ENCODE measurements at places on chromosomes 3 and 15.

- H3K27ac ChIP-seq: no peak overlapping the region
- H3K36me3 ChIP-seq: no peaks in the 10 kb centered on the region
- no peaks in the 10 kb centered on the region for H3K27me3 ChIP-seq
- no peaks in the 10 kb centered on the region for H3K4me1 ChIP-seq
- no peak overlapping the region for H3K4me3 ChIP-seq
Observed at GRCh38 chr3:100893590-100893989, 99.6 kb downstream of the ABI3BP start.

- H3K4me1 ChIP-seq: no peaks in the 10 kb centered on the region
- H3K36me3 ChIP-seq: no peaks in the 10 kb centered on the region
- H3K4me3 ChIP-seq: no peak overlapping the region
- H3K27ac ChIP-seq: no peak overlapping the region
- DNase-seq: peak; percentile 53
- no peaks in the 10 kb centered on the region for H3K27me3 ChIP-seq
Observed at GRCh38 chr15:101017093-101017754, 98.1 kb downstream of the LRRK1 start.

GRCh38 chr3:177512945-177513814 lies 315.9 kb upstream of the TBL1XR1 start:
- H3K27me3 ChIP-seq: no peaks in the 10 kb centered on the region
- no peak overlapping the region for H3K27ac ChIP-seq
- DNase-seq: no peak
- H3K4me3 ChIP-seq: no peak overlapping the region
- H3K36me3 ChIP-seq: no peaks in the 10 kb centered on the region

DNA sequence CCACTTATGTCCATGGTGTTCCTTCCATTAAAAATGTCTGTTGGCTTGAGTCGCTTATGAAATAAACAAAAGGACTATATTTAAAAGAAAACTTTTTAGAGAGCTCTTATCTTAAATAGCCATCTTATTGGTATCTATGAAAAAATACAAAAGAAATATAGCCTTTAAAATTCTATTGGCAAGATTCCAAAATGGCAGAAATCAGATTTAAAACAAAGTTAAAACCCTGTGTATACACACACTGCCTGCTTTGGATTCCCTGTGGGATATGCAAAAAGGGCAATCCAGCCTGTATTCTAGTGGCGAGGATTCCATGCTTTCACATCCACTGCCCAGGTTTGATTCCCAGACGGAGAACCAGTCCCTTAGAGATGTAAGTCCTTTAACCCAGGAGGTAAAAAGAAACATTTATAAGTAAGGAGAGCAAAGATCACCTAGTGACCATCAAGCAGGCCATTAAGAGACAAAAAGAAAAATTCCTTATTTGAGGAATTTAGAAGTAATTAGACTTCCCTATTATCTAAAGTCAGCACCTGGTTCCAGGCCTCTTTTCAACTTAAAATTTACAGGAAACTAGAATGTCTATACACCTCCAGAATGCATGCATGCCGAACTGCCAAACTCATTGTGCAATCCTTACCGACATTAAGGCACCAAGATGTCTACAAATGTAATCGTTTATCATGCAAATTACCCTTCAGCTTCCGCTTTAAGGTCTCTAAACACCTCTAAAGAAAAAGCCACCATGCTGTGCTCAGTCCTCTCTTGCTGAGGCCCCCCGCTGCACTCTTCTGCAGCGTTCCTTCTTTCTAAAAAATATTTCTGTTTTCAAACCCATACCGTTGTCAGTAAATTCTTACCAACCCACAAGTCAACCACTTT lies 69.6 kb upstream of the STRIT1 start:
- H3K36me3 ChIP-seq: no peaks in the 10 kb centered on the region
- H3K27ac ChIP-seq: peak overlapping the region; percentile 13
- no peaks in the 10 kb centered on the region for H3K4me1 ChIP-seq

GRCh38 chr15:61687651-61688050 lies 372.6 kb downstream of the VPS13C start:
- DNase-seq: no peak
- H3K27ac ChIP-seq: no peak overlapping the region
- H3K27me3 ChIP-seq: no peaks in the 10 kb centered on the region
- no peaks in the 10 kb centered on the region for H3K4me1 ChIP-seq

GRCh38 chr3:56801662-56802377 lies at the start of gene ARHGEF3:
Gene ARHGEF3 (minus strand): TSS chr3:56801949. CDS start chr3:56801798, 151 bp downstream.
- peak within 1 kb of the TSS; percentile 41 for H3K4me3 ChIP-seq
- no peaks in the 10 kb centered on the region for H3K27me3 ChIP-seq
- DNase-seq: peak; percentile 93
- H3K4me1 ChIP-seq: peaks cover 6% of the 10 kb centered on the region

DNA sequence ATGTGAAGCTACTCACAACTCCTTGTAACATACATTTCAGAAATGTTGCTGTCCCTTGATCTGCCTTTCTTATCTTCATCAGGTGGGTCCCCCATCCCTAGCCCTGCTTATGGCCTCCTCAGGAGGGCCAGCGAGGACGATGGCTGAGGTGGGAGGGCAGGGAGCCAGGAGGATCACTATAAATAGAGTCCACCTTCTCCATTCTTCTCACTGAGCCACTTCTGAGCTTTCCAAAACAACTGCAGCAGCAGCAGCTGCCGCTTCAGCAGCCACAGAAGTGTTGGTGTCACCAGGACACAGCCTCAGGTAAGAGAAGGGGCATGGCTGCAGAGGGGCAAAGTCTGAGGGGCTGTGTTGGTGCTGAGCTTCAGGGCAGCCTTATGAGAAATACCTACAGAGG lies 53.5 kb downstream of the ANAPC13 start:
- no peaks in the 10 kb centered on the region for H3K4me1 ChIP-seq
- no peak overlapping the region for H3K4me3 ChIP-seq
- DNase-seq: no peak
- H3K27ac ChIP-seq: no peak overlapping the region
- no peaks in the 10 kb centered on the region for H3K36me3 ChIP-seq

- no peak overlapping the region for H3K4me3 ChIP-seq
- no peak overlapping the region for H3K27ac ChIP-seq
- no peaks in the 10 kb centered on the region for H3K4me1 ChIP-seq
- DNase-seq: no peak
- no peaks in the 10 kb centered on the region for H3K36me3 ChIP-seq
- H3K27me3 ChIP-seq: no peaks in the 10 kb centered on the region
Observed at GRCh38 chr3:160183345-160184076, 41.7 kb upstream of the C3orf80 start.

DNA sequence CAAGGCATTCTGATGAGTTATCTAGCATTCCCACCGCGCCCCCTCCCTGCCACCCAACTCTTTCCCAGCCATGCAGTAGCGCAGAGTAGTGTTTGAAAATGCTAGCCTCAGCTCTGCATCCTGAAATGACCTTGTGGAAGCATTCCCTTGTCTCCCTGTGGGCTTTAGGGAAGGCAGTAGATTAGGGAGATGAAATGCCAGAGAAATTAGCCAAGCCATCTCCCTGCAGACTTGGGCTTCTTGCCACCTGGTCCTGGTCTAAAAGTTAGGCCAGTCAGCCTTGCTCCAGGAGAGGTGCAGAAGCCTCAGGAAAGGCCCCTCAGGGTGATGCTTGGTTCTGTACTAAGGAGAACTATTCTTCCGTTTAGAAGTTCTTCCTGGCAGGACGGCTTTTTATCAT lies 231.2 kb downstream of the CACNA2D3 start:
- peaks cover 3% of the 10 kb centered on the region for H3K4me1 ChIP-seq
- DNase-seq: no peak
- no peak overlapping the region for H3K27ac ChIP-seq
- H3K4me3 ChIP-seq: no peak overlapping the region
- no peaks in the 10 kb centered on the region for H3K27me3 ChIP-seq

- no peaks in the 10 kb centered on the region for H3K27me3 ChIP-seq
- no peak for DNase-seq
- H3K27ac ChIP-seq: no peak overlapping the region
- H3K4me1 ChIP-seq: no peaks in the 10 kb centered on the region
- H3K4me3 ChIP-seq: no peak overlapping the region
Observed at GRCh38 chr15:48922046-48922445, 41.7 kb downstream of the SHC4 start.

DNA sequence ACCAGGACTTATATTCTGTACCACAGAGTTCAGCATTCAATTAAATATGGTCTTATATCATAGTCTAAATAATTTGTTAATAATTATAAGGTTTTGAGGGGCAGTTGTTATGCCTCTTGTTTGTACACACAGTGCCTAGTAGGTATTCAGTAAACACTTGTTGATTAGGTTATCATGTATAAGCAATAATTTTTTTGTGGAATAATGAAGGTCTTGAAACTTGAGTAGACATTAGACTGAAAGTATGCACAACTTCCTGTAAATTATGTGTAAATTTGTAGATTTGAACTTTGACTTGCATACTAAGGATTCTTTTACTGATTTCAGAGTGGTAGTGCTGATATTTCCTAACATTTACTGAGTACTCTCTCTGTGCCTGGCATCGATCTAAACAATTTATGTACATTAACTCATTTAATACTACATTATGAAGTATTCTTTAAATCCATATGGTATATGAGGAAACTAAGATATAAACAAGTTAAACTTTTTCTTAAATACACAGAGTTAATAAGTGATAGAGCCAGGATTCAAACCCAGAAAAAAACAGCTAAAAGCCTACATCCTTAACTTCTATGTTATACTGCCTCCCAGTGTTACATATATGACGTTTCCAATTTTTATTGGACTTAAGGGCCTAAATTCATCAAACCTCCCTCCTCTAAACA lies 65.1 kb downstream of the GLCE start:
- DNase-seq: peak; percentile 37
- H3K36me3 ChIP-seq: no peaks in the 10 kb centered on the region
- no peak overlapping the region for H3K27ac ChIP-seq
- peaks cover 3% of the 10 kb centered on the region for H3K4me1 ChIP-seq
- H3K27me3 ChIP-seq: no peaks in the 10 kb centered on the region
- no peak overlapping the region for H3K4me3 ChIP-seq

- H3K27me3 ChIP-seq: no peaks in the 10 kb centered on the region
- no peak for DNase-seq
- H3K27ac ChIP-seq: no peak overlapping the region
- no peaks in the 10 kb centered on the region for H3K36me3 ChIP-seq
Observed at GRCh38 chr3:156465194-156465593, 89.7 kb downstream of the SSR3 start.

DNA sequence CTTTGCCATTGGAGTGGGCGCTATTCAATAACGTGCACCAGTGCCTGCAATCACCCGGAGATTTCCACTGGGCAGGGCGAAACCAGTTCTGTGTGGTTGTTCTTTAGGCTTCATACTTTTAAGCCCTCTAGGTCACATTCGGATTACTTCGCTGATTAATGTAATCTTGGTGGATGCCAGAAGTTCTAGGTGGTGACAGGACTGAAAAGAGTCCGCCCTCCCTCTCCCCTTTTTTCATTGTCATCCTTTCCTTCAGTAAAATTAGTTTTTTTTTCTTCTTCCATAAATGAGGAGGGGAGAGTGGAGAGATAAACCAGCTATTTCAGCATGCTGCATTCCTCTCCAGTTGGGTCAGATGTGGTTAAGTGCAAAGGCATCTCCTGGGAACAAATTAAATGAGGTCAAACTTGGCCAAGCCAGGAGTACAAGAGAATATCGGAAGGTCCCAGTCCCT lies 2.3 kb upstream of the SLC2A2 start:
- H3K27me3 ChIP-seq: no peaks in the 10 kb centered on the region
- H3K4me3 ChIP-seq: no peak overlapping the region

DNA sequence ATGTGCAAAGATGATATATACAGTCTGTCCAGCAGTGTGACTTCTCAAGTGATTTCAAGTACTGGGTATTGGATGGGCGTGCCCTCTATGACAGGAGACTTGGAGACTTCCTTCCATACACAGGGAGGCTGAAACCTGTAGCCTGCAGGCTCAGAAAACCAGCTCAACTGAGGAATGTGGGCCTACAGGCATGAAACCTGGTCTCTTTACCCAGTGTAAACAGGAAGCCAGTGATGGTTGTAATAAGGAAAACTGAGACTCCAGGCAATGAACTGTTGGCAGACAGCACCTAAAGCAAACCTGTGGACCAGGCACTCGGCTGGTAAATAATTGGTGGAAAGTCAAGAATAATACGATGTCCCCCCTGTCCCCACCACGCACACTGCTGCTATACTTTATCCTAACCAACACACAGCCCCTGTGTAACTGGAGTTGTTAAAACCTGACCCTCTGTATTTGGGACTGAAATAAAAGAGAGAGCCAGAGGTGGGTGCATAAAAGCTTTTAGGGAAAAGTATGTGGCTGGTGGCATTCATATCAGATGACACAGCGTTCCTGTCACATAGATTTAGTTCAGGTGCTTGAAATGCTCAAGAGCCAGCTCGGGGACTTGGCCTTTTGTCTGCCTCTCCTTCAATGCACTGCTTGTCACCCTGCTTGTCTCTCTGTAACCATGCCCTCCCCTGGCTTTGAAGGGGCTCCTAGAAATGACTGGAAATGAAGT lies 144.7 kb downstream of the TPRG1 start:
- no peaks in the 10 kb centered on the region for H3K36me3 ChIP-seq
- no peak overlapping the region for H3K4me3 ChIP-seq
- H3K27me3 ChIP-seq: no peaks in the 10 kb centered on the region
- peak; percentile 85 for DNase-seq
- no peaks in the 10 kb centered on the region for H3K4me1 ChIP-seq

- H3K4me3 ChIP-seq: no peak overlapping the region
- H3K36me3 ChIP-seq: no peaks in the 10 kb centered on the region
- no peak overlapping the region for H3K27ac ChIP-seq
- DNase-seq: peak; percentile 57
Observed at GRCh38 chr15:61112231-61112630, 116.9 kb downstream of the RORA start.

DNA sequence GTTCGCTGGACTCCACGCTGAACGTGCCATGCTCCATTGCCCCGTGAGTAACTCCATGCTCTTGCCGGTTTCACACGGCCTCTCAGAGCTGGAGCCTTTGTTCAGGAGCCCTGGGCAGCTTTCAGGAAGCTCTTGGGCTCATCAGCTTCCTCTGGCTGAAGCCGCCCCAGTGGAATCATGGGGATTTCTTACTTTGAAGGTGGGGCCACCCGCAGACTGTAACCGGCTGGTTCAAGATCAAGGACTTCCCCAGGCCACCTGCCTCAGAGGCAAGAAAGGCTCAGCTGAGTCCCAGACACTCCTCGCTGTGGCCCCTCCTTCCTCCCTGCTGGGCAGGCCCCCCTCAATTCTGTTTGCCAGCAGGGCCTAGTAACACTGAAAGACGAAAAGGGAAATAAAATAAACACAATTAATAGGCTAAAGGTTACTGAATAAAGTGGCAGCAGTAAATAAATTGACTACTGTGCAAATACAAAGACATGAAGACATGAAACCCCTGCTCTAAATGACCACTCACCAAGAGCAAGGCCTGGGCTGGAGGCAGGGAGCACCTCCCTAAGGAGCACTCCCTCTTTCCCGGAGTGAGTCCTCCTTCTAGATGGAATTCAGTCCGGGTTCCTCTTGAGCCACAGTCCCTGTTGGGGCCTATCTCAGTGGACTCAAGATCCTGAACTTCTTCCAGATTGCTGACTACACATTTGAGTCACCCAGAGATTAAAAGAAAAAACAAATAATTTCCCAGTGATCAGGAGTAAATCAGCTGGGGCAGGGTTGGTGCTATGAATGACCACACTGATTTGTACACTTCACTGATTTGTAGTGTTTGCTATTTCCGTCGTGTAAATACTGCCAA lies 51.0 kb downstream of the ZDHHC19 start:
- H3K27me3 ChIP-seq: no peaks in the 10 kb centered on the region
- no peak overlapping the region for H3K27ac ChIP-seq
- no peaks in the 10 kb centered on the region for H3K36me3 ChIP-seq

Measured in mesendoderm (in vitro differentiated cells).